ENCODE measurements at places on chromosomes 3 and 15.

DNA sequence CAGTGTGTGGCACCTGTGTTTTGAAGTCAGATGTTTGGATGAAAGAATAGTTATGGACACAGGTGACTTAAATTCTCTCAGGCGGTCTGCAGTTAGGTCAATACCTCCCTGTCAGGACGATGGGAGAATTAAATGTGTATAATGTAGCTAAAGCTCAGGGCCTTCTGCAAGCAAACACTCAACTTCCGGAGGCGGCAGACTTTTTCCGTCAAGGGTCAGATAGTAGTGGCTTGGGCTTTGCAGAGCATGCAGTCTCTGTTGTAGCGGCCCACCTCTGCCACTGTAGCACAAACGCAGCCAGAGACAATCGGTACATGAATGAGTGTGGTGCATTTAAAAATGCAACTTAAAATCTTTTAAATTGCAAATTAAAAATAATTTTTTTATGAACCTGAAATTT, 47.4 kb downstream of the CMTM8 start:
- H3K36me3 ChIP-seq = no peaks in the 10 kb centered on the region
- no peak overlapping the region for H3K4me3 ChIP-seq
- no peaks in the 10 kb centered on the region for H3K4me1 ChIP-seq
- no peak for DNase-seq
- H3K27me3 ChIP-seq = no peaks in the 10 kb centered on the region

GRCh38 chr15:69893863-69894262, 203.9 kb downstream of the TLE3 start:
- no peak overlapping the region for H3K4me3 ChIP-seq
- H3K27me3 ChIP-seq = no peaks in the 10 kb centered on the region
- no peak overlapping the region for H3K27ac ChIP-seq
- peak; percentile 28 for DNase-seq
- no peaks in the 10 kb centered on the region for H3K36me3 ChIP-seq
- no peaks in the 10 kb centered on the region for H3K4me1 ChIP-seq

- no peaks in the 10 kb centered on the region for H3K27me3 ChIP-seq
- H3K4me3 ChIP-seq = no peak overlapping the region
- no peak overlapping the region for H3K27ac ChIP-seq
- peaks cover 3% of the 10 kb centered on the region for H3K4me1 ChIP-seq
- no peak for DNase-seq
- no peaks in the 10 kb centered on the region for H3K36me3 ChIP-seq
Measured at GRCh38 chr15:39177561-39177960, 403.3 kb upstream of the THBS1 start.

GRCh38 chr3:161081633-161082032, 23.5 kb downstream of the B3GALNT1 start:
- H3K27ac ChIP-seq = no peak overlapping the region
- no peaks in the 10 kb centered on the region for H3K27me3 ChIP-seq
- no peak overlapping the region for H3K4me3 ChIP-seq
- H3K4me1 ChIP-seq = no peaks in the 10 kb centered on the region
- DNase-seq = no peak

DNA sequence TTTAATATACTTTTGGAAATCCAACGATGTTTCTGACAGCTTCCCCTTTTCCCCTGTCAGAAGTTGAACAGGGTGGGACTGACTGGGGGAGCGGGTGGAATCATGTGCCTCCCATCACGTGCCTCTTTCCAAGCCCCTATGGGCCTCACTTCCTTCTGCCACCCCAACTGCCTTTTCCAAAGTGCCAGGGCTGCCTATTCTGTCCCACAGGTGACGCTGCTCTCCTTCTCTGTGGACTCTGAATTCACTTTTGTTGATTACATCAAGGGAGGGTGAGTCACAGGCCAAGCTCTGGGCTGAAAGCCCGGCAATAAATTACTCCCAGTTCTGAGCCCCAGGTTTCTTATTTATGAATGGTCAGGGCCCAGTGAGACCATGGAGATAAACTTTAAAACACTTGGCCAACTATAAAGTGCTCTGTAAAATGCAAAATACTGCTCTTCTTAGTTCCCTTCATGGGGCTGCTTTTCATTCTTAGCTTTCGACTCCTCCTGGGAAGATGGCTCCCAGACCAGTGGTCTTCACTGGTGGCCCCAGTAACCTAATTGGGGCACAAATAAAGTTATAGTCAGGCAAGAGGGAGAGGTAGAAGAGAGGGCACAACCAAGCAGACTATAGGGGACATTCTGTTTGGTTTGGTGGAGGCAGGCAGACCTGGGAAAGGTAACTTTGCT, 12.3 kb downstream of the CPNE9 start:
- no peak overlapping the region for H3K4me3 ChIP-seq
- H3K27me3 ChIP-seq = no peaks in the 10 kb centered on the region
- no peak overlapping the region for H3K27ac ChIP-seq

DNA sequence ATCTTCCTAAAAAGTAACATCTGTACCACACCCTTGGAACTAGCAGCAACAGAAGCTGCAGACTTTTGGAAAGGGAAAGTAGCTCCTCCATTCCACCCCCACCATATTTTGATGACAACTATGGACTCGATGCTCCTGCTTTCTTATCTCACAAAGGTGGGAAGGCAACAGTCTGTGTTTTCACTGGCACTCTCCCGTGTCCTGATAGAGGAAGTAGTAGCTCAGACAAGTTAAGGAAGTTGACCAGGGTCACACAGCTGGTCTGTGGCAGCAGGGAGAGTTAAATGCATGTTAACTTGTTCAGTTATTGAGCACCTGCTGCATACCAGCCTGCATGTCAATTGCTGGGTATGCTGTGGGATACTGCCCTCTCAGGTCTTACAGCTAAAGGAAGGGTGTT, 33.1 kb downstream of the BHLHE40 start:
- no peak for DNase-seq
- H3K4me3 ChIP-seq = no peak overlapping the region
- H3K27me3 ChIP-seq = no peaks in the 10 kb centered on the region

- no peak for DNase-seq
- H3K27me3 ChIP-seq = no peaks in the 10 kb centered on the region
- no peak overlapping the region for H3K27ac ChIP-seq
- H3K4me3 ChIP-seq = no peak overlapping the region
- H3K36me3 ChIP-seq = no peaks in the 10 kb centered on the region
- H3K4me1 ChIP-seq = no peaks in the 10 kb centered on the region
Measured at GRCh38 chr15:97406841-97407240, 553.7 kb upstream of the ARRDC4 start.

DNA sequence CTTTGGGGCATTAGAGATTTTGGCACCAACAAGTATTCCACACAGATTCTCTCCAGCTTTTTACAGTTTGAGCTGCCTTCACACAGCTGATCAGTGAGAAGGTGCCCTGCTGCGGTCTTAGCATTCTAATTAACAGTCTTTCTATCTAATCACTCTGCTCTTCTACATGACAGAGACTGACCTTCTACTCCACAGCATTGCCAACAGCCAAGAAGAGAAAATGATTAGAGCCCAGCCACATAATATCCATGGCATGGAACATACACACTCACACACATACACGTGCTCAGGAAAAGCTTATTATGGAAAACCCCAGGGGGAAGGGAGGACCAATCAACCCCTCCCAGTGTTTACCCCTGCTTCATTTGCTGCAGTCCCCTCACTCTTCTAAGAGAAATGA, 76.1 kb upstream of the PPP2R3A start:
- H3K4me3 ChIP-seq = no peak overlapping the region
- H3K36me3 ChIP-seq = no peaks in the 10 kb centered on the region
- no peaks in the 10 kb centered on the region for H3K4me1 ChIP-seq
- DNase-seq = no peak
- no peak overlapping the region for H3K27ac ChIP-seq
- no peaks in the 10 kb centered on the region for H3K27me3 ChIP-seq

DNA sequence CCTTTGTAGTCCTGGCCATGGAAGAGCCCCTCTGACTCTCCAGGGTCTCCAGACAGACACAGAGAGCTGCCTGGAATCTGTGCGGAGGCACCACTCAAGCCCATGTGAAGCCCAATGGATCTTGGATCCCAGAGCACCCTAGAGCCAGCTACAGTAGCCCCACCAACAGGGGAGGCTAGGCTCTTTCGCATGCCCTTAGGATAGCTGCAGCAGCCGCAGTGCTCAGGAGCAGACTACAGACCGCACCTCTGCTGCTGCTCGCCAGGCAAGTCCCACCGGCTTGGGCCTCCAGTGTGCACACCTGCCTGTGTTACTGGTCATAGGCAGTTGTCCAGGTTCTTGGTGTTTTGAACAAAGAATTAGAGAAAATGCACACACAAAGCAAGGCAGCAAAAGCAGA, 131.6 kb downstream of the SPATA16 start:
- H3K4me3 ChIP-seq = no peak overlapping the region
- DNase-seq = no peak

DNA sequence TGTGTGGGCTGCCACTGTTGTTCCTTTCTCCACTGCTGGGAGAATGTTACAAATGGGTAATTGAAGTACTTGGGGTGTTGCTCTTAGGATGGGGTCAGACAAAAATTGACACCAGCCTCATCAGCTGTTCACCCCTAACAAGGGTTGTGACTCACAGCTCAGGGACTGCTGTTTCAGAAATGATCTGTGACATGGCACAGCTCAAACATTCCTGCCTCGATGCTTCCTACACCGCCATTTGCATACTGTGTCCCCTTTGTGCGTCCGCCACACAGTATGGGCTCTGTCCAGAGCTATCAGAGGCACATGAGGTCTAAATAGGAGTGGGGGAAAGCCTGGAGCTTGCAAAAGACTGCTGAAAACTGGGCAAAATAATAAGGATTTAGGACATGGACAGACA, 43.9 kb downstream of the CCNL1 start:
- H3K36me3 ChIP-seq = no peaks in the 10 kb centered on the region
- H3K4me3 ChIP-seq = no peak overlapping the region
- DNase-seq = no peak

DNA sequence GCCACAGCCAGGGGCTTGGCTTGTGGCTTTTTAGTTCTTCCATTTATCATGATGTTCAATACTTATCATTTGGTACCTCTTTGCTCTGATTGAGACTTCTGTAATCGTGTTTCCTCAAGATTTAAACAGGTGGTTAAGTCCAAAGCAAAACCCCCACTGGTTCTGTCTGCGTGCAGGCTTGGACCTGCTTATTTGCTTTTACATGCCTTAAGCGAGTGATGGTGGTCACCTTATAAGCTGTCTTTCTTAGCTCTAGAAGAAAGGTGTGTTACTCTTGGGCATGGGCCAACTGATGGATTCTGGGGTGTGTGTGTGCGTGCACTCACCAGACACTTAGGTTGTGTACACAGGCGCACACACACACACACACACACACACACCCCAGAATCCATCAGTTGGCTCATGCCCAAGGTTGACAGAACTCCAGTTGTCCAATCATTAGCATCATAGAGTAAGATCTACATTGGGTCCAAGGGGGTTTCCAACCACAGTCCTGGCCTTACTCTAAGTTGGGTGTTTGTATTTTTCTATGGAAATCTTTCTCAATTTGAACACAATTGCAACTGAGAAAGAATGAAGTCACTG, 1.2 kb downstream of the MYZAP start:
- H3K36me3 ChIP-seq = no peaks in the 10 kb centered on the region
- peaks cover 21% of the 10 kb centered on the region for H3K27me3 ChIP-seq
- DNase-seq = no peak
- no peak overlapping the region for H3K27ac ChIP-seq
- H3K4me3 ChIP-seq = no peak overlapping the region

DNA sequence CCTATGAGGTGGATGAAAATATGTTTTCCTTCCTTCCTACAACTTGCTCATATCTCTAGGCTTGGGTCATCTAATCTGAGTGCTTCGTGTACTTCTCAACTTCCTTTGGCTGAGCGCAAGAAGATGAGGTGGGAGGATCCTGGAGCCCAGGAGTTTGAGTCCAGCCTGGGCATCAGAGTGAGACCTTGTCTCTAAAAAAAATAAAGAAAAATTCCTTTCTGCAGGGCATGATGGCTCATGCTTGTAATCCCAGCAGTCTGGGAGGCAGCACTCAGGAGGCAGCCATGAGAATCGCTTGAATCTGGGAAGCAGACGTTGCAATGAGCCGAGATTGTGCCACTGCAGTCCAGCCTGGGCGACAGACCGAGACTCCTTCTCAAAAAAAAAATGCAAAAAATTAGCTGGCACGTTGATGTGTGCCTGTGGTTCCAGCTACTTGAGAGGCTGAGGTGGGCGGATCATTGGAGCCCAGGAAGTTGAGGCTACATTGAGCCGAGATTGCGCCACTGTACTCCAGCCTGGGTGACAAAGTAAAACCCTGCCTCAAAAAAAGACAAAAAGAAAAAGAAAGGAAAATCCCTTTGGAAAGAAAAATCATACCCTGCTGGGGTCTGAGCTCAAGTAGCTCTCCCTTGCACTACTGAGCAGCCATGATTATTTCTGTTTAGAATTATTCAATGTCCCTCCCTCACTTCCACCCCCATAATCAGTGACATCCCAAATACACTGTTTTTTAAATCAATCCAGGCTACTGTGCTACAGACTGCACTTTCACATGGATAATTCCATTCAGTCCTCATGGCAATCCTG, 28.0 kb upstream of the RAB11A start:
- no peak for DNase-seq
- H3K4me3 ChIP-seq = no peak overlapping the region
- no peaks in the 10 kb centered on the region for H3K4me1 ChIP-seq
- H3K27me3 ChIP-seq = no peaks in the 10 kb centered on the region
- no peak overlapping the region for H3K27ac ChIP-seq
- H3K36me3 ChIP-seq = no peaks in the 10 kb centered on the region

- DNase-seq = no peak
- H3K36me3 ChIP-seq = peaks cover 4% of the 10 kb centered on the region
- H3K4me3 ChIP-seq = no peak overlapping the region
- no peaks in the 10 kb centered on the region for H3K27me3 ChIP-seq
- no peaks in the 10 kb centered on the region for H3K4me1 ChIP-seq
Measured at GRCh38 chr3:47092090-47092489, 71.8 kb downstream of the SETD2 start.

DNA sequence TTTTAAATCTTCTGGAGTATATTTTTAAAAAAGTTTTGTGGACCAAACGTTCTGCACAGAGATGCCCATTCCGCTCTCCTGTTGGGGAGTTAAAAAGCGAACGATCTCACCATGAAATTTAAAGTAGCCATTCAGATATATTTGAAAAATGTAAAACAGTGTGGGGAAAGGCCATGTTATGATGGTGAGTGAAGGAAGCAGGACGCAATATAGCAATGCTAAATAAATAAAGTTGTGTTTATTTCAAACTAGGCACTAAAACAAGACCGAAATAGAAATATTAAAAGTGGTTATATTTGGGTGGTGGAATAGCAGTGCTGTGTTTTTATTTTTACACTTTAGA, 327 bp upstream of the CCDC13 start:
- peak overlapping the region; percentile 59 for H3K4me3 ChIP-seq
- no peak overlapping the region for H3K27ac ChIP-seq
- H3K27me3 ChIP-seq = peaks cover 11% of the 10 kb centered on the region
- DNase-seq = no peak
- no peaks in the 10 kb centered on the region for H3K36me3 ChIP-seq
- peaks cover 4% of the 10 kb centered on the region for H3K4me1 ChIP-seq

- H3K4me1 ChIP-seq = peaks cover 19% of the 10 kb centered on the region
- DNase-seq = no peak
- no peaks in the 10 kb centered on the region for H3K27me3 ChIP-seq
- H3K4me3 ChIP-seq = no peak overlapping the region
Measured at GRCh38 chr3:57009367-57009766, 51.1 kb upstream of the SPATA12 start.

Measured in GM23338 (cell line).